Common myeloid progenitor, CD34-positive (primary cell): ENCODE measurements at places on chromosomes 7 and 10.

GRCh38 chr10:49734676-49735075, 27.4 kb downstream of the OGDHL start:
- DNase-seq = no peak

DNA sequence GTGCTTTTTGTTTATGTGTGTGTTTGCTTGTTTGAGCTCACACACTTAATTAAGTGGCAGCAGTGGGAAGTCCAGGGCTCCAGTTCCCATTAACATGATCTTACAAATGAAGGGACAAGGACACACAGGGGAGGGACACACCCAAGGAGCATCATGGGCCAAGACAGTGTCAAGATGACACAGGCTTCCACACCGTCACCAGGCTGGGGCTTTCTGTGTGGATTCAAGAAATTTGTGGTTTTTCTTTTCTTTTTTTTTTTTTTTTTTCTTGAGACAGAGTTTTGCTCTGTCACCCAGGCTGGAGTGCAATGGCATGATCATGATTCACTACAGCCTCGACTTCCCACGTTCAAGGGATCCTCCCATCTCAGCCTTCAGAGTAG, 173.6 kb downstream of the KIAA1217 start:
- DNase-seq = peak; percentile 15

DNA sequence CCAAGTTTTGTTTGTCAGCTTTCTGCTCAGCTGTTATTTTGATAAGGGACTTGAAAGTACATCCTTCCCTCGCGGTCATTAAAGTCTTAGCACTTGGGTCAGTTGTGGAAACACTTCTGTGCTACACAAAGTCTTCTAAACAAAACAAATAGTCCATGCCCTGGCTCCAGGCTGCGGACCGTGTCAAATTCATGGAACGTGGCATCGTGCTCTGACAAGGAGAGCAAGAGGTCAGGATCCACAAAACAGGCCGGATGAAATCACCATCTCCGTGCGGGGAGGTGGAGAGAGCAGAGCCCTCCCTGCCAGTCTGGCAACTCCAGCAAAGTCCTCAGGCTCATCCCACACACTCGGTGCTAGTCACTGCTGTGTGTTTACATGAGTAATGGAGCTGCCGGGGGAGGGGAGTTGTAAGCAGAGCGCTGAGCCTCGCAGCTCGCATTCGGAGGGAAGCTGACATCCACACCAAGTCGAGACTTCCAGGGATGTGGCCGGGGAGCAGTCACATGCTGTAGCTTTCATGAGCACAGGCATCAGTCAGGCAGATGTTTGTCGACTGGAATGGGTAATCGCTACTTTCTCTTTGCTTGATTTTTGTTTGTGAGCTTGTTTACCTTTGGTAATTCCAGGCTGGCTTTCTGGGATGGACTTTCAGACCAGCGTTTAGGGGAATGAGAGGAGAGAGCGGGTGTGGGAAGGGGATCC, 147.6 kb downstream of the ARID5B start:
- no peak for DNase-seq

GRCh38 chr7:151137076-151137675, 30.3 kb downstream of the GBX1 start:
- no peak for DNase-seq

DNA sequence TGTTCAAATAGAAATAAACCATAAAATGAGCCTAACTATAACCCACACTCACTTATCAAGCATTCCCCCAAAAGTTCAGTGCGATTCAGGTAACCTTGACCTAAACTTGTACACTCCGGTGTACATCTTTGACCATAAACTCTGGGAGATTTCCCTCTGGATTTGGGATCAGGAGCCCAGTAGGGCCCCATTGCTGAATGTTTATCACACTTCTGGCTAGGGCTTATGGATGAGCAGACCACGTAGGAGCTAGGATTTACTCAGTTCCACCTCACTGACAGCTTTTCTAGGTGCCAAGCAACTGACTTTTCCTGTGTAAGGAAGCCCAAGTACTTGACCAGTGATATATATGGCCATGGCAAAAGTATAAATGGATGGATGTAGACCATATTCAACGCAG, 113.7 kb downstream of the SVOPL start:
- DNase-seq = no peak

- DNase-seq = peak; percentile 69
These were observed 180.5 kb upstream of the PRSS58 start for GRCh38 chr7:142438235-142438922.

DNA sequence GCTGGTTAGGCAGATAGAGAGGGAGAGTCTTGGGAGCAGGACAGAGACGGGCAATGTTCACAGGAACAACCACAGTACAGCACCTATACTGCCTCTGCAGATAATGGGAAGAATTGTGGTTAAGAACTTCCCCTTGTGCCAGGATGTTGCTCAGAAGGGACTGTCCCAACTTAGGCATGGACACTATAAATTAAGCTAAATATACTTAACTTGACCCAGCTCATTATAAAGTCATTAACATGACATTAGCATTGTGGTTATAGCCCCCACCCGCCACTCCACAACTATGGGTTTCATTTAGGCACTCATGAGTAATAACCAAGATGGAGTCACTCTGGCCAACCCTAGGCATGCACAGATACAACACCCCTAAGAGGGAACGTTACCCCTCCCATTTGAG, 310.9 kb upstream of the NRG3 start:
- no peak for DNase-seq

DNA sequence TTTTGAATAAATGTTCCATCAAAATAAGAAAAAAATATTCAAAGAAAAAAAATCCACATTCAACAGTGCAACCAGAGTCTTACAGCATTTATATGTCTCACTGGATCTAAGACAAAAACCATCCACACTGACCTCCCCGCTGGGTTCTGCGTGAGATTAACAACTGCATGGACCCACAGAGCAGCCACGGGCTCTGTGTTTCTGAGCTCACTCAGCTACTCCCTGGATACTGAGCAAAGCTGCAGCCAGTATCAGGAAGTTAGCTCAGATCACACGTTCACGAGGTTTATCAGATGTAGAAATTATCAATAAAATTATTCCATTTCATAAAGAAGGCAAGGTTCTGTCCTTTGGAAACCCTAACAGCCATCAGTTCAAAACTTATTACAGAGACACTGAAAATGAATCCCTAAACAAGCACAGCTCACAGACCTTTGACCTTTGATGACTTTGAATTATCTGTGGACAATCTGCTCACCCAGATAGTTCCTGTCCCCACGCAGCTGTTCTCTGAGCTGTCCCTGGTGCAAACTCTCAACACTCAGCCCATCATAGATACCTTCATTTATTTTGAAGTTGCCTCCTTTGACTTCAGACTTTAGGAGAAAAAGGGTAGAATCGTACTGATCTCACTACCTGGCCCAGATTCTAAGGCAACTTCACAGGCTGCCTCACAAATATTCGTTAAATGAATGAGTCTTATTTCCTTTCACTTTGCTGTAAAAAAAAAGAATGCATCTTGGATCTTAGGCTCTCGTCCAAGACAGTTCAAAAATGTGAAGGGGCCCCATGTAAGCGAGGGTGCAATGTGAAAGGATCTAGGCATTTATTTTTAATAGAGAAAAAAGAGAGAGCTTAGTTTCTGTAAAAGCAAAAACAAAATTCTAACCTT, 67.7 kb upstream of the SVIL start:
- DNase-seq = peak; percentile 56

- no peak for DNase-seq
These were observed 9.4 kb downstream of the SCRN1 start for GRCh38 chr7:29980151-29980550.

DNA sequence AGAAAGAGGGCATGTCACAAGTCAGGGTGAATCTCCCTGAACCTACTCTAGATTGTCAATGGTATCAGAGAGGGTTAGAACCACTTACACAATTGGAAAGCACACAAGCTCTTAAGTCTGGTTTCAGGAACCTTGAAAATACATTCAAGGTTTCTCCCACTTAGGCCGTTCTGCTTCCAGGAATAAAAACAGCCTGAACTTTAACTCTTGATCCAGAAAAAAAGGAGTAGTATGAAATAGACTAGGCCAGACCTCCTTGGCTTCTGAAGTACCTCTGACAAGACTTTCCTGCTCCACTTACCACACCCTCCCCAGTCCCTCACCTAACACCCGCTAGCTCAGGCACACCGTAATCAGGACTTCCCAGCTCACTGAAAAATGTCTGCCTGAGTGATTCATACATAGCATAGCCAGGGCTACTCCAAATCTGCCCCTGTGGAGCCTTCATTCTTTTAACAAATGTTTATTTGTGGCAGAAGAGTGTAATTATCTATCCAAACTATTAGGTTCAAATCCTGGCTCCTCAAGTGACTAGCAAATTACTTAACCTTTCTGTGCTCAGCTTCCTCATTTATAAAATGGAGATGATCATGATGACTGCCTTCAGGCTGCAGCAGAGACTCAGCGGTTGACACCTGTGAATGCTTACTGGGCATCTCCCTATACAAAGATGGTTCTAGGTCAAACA, 30.3 kb upstream of the IL6 start:
- DNase-seq = no peak

DNA sequence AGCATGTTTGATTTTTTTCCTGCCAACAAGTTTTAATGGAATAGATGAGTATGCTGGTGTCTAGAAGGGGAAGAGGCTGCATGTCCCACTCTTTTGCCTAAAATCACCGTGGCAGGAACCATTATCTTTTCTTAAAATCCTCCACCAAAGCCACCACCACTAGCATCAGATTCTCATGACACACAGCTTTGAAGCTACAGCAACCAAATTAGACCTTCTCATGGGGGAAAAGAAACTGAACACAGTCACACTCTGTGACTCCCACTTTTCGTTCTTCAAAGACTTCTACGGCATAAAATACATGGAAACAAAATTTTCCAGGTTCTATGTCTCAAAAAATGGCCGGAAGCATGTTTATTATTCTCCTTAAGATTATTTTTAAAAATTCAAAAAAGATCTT, 81.8 kb downstream of the SGMS1 start:
- no peak for DNase-seq

DNA sequence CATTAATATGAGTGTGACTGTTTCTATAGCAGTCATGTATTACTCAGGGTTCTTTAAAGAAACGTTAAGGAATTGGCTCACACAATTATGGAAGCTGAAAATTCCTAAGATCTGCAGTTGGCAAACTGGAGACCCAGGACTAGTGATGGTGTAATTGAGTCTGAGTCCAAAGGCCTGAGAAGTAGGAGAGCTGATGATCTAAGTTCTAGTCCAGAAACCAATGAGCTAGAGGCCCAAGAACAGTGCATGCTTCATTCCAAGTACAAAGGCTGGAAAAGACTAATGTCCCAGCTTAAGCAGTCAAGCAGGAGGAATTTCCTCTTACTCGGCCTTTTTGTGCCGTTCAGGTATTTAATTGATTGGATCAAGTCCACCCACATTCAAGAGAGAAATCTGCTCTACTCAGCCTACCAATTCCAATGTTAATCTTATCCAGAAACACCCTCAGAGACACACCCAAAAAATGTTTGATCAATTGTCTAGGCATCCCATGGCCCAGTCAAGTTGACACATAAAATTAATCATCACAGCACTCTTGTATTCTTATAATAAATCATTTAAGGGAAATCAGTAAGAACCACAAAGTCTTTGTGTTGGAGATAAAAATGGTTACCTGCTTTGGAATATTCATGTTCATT, 312.1 kb downstream of the PRKG1 start:
- no peak for DNase-seq

GRCh38 chr10:29056729-29057128, 232.1 kb upstream of the LYZL1 start:
- no peak for DNase-seq

DNA sequence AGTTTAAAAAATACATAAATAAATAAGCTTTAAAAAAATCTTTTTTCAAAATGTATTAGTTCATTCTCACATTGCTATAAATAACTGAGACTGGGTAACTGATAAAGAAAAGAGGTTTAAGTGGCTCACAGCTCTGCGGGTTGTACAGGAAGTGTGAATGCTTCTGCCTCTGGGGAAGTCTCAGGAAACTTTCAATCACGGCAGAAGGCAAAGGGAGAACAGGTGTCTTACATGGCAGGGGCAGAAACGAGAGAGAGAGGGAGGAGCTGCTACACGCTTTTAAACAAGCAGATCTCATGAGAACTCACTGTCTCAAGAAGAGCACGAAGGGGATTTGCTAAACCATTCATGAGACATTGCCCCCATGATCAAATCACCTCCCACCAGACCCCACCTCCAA, 114.6 kb downstream of the DNAJC1 start:
- DNase-seq = peak; percentile 47

GRCh38 chr7:100875356-100875751, 451 bp downstream of the SRRT start:
- peak; percentile 60 for DNase-seq

- DNase-seq = no peak
These were observed 20.0 kb upstream of the GATA3 start for GRCh38 chr10:8034466-8035005.

DNA sequence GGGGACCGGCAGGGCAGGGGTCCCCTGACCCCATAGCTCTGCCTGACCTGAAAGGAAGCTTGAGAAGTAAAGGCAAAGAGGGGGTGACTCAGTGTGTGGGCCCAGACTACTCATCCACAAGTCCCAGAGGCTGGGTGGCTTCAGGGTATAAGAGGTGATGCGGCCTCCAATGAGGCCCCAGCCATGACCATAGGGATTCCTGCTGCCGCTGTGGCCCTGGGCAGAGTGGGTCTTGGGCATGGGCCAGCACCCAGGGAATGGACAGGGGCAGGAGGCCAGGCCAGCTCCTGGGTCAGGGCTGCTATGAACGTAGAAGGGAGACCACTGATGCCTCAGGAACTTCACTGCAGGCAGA, 64.4 kb upstream of the EBF3 start:
- DNase-seq = no peak

GRCh38 chr10:95214793-95215192, 20.8 kb downstream of the ACSM6 start:
- peak; percentile 75 for DNase-seq

DNA sequence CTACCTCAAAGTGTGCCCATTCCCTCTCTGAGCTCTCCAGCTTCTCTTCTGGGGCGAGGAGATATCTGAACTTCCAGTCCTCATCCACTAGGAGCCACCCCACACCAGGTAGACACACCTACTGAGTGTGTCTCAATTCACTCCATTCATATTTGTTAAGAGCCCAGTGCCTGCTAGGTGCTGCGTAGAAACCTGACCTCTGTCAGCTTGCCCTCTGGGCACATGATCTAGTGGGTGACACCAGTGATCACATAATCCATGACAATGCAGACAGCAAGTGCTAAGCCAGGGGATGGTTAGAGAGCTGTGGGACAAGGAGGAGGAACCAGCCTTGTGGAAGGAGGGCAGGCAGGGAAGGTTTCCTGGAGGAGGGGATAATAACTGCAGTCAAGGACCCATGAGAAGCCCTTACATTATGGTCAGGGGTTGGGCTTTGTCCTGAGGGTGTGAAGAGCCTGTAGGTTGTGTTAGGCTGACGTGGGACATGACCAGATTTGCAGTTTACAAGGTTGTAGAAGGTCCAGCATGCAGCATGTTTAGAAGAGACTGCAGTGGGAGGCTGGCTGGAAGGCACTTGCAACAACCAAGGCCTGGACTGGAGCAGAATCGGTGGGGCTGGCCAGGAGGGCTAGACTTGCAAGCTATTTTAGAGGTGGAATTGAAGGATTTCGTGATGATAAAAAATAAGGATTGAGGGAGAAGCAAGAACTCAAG, 81.8 kb downstream of the COL13A1 start:
- no peak for DNase-seq

DNA sequence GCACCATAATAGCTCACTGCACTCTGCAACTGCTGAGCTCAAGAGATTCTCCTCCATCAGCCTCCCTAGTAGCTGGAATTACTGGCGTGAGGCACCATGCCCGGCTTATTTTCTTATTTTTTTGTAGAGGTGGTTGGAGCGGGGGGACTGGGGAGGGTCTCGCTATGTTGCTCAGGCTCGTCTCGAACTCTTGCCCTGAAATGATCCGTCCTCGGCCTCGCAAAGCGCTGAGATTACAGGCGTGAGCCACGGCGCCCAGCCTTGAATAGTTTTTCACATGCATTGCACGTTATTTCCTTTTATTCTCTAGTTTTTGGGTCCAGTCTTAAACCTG, 526 bp upstream of the LAMTOR4 start:
- no peak for DNase-seq
